ENCODE measurements at places on chromosomes 2 and 18.

- DNase-seq, result no peak
Measured at GRCh38 chr18:63166142-63166541, 153.4 kb downstream of the BCL2 start.

GRCh38 chr2:25313711-25314513, 27.8 kb downstream of the DNMT3A start:
- peak; percentile 39 for DNase-seq

DNA sequence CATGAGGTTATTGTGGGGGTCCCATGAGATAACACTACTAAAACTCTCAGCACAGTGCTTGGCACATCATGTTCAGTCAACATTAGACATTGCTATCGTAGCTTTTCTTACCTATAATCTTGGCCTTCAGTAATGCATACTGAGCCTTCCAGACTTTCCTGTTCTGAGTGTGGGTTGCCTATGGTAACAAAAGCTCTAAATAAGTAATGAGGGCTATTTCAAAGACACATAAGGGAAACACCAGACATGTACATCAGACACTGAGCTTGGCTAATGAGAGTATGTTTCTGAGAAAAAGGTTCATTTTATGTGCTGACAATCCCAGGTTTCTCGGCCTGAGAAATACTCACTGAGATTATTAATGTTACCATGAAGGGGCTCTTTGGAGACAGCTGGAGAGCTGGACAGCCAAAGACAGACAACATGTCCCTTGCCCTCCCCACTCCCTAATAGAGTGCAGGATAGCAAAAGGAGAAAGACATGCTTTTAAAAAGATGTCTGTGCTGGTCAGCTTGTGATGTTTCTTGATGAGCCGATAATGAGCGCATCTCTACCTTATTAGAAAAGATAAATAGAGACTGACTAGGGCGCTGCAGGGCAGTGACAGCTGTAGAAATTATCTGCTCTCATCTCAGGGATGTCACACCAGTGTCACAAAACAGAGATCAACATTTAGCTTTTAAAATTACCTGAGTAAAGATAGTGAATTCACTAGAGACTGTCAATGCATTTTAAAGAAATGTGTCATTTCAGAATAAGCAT, 25.4 kb downstream of the POLE4 start:
- no peak for DNase-seq

GRCh38 chr2:223264541-223265193, 212.7 kb downstream of the KCNE4 start:
- no peak for DNase-seq

DNA sequence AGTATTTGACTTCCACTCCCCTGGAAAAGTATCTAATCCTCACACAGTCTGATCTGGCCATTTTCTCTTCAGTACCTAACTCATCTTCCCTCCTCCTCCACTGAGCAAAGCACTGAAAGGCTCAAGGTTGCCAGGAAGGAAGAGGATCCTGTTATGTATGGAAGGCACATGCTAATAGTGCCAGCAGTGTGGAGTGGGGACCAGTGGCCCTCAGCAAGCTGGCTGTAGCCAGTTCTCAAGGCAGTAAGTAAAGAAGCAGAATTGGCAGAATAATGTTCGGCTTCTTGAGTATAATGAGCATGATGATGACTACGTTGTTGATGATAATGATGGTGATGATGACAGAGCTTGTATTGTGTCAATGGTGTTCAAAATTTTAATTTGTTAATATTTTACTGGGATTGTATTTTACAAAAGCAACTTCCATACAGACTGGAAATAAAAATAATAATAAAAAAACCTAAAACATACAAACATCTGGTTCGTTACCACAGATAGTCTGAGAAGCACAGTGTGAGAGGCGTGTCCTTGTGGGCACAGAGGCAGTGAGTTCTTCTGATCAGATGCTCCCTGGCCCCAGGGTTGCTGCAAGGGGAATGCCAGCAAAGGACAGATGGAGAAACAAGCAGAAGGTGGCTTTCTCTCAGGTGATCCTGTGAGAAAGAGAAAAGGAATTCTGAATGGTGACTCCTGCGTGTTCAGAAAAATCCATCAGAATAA, 528.8 kb downstream of the CMPK2 start:
- no peak for DNase-seq

Data from stimulated activated CD4-positive, alpha-beta T cell treated with anti-CD3 and anti-CD28 coated beads, Interleukin-15, amount 100 ng/mL, for 24 hours (primary cell).